ENCODE measurements at places on chromosomes 6 and 20. TPM values are rescaled to one million over a fixed set of nuclear protein-coding genes. Genes with fewer than 3 reads are reported as not detected.

The RGS17 gene
- total RNA-seq: 8.7 TPM

The AGER gene
- 0.60 TPM for total RNA-seq

The LTA gene
- total RNA-seq: 0.11 TPM

The CPNE5 gene
- total RNA-seq: 0.63 TPM

The TCP11 gene
- total RNA-seq: 0.06 TPM

The ADGB gene
- total RNA-seq: not detected

The CRIP3 gene
- total RNA-seq: not detected

The NMBR gene
- total RNA-seq: not detected

The ARMC12 gene
- not detected for total RNA-seq
